Glutamatergic neuron (in vitro differentiated cells): ENCODE measurements at places on chromosomes 2 and 18.
A peak's percentile ranks its signal among the peaks of the same experiment; 100 is the strongest.

GRCh38 chr2:77397763-77398162 is 124.4 kb downstream of the LRRTM4 start:
- DNase-seq, result no peak

DNA sequence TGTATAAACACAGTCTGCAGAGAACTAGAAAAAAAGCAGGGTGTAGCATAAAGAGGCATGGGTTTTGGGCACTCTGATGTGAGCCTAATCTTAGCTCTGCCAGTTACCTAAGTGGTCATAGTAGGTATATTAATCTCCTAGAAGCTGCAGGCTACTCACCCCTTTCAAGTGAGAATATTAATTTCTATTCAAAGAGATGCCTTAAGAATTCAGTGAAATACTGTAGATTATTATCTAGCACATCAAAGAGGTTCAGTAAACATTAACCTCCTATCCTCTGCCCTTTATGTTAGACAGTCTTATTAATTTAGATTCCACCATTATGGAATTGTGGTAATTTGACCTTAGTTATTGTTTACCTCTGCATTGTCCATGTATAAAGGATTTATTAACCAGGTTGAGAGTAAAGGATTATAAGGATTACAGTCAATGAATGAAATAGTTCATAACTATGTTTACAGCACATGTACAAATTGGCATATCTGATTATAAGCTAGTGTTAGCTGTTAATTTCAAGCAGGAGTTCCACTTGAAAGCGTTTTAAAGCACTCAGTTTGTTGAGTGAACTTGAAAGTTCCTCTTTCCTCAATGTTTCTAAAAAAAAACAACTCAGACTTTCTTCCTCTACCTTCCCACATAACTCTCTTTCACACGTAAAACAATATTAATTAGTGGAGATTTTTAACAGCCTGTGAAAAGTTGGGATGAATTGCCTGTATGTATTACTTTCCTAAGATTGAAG is 150.6 kb upstream of the EPC2 start:
- no peak for DNase-seq

DNA sequence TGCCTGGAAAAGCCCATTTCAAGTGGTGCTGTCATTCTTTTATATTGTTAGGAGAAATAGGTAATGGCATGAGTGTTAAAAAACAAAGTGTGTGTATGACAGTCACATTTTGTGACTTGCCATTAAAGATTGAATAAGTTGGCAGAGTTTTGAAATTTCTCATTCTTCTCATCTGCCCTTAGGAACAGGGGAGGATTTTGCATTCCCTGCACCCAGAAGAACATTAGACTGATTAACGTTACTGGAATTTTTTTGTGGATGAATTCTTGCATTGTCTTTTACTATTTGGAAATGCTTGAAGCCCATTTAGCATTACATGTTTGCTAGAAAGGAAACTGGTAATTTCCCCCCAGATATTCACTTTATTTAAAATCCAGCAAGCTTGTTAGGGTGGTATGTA is 162.2 kb downstream of the BABAM2 start:
- no peak for DNase-seq

DNA sequence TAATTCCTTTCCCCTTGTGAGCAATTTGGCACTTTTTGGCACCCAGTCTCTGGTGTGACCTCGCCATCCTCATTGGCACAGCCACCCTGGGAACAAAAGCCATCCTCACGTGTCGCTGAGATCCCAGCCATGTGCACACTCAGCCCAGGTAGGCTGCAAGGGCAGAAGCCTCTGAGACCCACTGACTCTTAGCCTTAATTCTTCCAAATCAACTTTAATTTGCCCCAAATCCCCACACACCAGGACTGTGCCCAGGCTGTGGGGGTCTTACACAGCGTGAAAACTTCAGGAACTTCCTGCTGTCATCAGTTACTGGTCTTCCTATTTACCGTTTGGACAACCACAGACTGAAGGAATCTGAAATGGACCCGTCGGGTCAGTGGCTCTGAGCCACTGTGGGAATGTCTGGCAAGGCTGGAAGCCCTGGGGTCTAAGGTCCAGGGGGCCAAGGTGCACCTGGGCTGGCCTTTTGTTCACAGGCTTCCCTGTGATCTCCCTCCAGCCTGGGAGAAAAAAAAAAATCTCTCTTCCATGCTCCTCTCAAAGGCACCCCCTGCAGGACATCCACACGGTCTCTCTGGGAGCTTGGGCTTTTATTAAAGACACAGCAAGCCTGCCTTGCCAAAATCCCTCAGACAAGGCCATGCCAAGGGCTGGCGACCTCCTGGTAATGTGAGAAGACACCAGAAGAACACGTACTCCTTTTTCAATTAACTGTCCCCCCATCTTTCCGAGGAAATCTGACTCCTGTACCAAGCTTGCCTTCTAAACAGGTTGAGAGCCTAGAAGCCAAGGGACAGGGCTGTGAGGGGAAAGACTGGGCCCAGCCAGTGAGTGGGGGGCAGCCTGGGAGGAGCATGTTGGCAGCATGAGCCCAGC is 42.1 kb upstream of the LAPTM4A start:
- DNase-seq, result peak; percentile 57

DNA sequence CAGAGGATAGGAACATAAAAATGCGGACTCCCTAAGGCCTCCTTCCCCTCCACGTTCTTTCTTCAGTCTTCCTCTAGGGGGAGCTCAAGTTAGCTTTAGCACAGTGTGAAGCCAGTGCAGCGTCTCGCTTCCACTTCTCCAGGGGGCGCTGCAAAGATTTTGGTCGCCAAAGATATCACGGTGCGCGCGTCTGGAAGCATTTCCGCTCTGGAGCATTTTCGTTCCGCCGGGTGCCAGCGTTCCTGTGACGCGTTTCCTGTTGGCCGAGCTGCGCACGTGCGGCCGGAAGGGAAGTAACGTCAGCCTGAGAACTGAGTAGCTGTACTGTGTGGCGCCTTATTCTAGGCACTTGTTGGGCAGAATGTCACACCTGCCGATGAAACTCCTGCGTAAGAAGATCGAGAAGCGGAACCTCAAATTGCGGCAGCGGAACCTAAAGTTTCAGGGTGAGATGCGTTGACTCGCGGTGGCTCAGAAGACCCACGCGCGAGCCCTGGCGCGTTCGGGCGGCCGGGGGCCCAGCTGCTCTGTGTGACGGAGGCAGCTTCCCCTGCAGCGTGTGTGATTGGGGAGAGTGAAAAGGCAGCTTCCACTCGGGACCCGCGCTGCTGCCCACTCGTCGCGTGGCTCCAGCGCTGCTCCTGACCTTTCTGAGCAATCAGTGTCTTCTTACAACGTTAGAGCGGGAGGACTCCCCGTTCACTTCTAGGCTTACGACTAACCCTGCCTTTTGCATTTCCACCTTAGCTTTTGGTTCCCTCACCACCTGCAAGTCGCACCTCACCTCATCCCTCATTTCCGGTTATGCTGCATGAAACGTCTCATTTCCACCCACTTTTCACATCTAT is at the start of gene DDX18:
Gene DDX18 (plus strand): TSS at position 275 of the 848 bp plus-strand sequence. CDS start 87 bp downstream, at position 362.
- DNase-seq, result peak; percentile 96

DNA sequence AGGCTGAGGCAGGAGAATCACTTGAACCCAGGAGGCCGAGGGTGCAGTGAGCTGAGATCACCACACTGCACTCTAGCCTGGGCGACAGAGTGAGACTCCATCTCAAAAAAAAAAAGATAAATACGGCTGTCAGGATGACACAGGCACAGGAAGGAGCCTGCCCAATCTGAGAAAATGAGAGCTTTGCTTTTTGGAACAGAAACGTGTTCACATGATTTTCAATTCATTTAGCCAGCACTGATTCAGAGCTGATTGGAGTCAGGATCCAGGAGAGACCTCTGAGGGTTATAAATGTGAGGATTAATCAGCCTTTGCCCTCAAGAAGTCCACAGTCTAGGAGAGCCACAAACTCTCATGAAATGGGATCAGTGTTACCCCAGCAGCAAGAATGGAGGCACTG is 6.9 kb upstream of the SMAD7 start:
- no peak for DNase-seq

- no peak for DNase-seq
Observed at GRCh38 chr2:151733771-151734672, at the start of gene NEB. Gene NEB, minus strand, starts transcription at chr2:151734476. Its CDS starts 1,320 bp downstream, at chr2:151733156.

DNA sequence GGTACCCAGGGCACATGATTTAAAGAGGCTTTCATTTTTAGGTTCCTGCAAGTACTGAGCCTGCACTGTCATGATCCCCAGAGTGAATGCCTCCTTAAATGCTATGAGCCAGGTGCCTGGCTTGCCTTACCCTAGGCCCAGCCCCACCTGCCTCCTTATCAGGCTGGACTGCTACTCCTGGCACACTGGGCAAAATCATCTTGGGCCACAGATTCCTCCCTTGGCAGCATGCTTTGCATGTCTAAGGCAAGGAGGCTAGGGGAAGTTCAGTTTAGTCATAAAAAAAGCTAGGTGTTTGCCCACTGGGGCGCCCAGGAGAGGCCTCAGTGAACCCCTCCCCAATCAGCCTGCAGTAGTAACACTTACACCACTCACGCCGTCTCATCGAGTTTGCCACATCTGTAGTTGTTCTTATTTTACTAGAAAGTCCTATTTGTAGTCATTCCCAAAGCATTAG is 45.1 kb downstream of the LBH start:
- no peak for DNase-seq

GRCh38 chr2:65070172-65070830 is 14.1 kb downstream of the CEP68 start:
- no peak for DNase-seq

DNA sequence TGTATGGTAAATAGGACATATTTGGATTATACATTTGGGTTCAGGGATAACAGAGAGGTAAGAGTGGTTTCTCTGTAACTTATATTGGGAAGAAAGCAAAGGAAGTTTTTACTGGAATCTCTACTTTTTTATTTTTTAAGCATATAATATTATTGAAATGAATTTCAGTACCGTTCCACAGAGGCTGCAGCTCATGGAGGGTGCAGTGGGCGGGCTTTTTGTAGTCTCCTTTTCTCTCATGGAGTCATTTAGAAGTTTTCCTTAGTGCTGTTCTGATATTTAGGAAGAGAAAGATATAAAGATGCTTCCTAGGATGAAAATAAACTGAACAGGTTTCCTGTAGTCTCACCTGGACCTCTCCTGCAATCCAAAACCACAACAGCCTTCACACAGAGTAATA is 1153.3 kb upstream of the TMEFF2 start:
- DNase-seq, result no peak

DNA sequence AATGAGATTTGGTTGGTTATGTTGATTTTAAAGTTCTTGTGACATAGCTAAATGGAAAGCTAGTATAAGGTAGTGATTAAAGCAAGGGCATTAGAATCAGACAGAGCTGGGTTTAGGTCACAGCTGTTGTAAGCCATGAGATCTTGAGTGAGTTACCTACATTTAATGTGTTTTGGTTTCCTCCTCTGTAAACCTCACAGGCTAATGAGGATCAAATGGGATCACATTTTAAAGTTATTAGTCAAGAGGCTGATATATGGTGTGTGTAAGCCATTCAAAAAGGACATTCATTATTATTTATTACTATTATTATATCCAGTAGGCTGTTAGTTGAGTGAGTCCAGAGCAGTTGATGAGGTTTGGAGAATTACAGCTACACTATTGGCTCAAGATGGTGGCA is 416.2 kb downstream of the IRS1 start:
- DNase-seq, result no peak

DNA sequence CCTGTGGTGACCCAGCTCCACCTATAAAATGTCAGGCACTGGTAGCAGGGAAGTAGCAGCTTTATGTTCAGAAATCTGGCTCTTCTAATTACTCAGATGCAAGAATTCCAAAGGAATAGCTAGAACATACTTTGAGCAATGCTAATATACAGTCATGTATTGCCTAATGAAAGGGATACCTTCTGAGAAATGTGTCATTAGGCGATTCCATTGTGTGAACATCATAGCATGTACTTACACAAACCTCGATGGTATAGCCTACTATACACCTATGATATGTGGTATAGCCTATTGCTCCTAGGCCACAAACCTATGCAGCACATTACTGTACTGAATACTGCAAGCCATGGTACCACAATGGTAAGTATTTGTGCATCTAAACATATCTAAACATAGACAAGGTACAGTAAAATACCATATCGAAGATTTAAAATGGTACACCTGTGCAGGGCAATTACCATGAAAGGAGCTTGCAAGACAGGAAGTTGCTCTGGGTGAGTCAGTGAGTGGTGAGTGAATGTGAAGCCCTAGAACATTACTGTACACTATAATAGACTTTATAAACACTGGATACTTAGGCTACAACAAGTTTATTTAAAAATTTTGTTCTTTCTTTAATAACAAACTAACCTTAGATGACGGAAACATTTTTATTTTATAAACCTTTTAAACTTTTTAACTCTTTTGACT is 50.3 kb upstream of the ETAA1 start:
- no peak for DNase-seq

DNA sequence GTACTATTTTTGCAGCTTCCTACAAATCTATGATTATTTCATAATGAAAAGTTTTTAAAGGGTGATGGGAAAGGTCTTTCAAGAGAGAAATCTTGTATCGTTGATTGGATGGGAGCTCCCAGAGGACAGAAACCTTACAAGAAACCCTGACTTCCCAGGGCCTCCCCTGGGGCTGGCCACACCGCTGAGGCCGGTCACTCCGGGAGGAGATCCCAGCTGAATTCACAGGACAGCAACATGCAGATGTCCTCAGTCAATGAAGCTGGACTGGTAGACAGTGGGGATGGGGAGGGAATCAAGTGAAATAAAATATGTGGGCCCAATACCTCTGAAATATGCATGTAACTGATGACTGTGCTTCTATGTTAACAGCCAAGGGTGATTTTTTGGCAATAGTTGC is 135.6 kb downstream of the TFCP2L1 start:
- DNase-seq, result no peak

GRCh38 chr2:62724886-62725711 is 19.6 kb downstream of the EHBP1 start:
- peak; percentile 33 for DNase-seq

DNA sequence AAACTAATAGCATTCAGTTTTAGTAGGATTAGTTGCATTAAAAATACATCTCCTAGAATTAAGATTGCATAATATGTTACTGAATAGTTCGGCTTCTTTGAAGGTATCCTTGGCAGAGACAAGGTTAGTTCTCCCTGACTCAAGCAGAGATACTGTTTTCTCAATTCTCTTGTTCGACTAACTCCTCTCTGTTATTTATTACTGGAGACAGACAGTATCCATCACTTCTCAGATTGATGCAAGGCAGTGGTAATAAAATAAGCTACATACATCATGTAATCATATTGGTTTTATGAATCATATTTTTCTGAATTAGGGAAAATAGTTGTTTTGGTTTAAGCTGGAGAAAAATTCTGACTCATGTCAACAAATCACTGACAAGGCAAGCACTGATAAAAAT is 134.8 kb downstream of the SLC8A1 start:
- no peak for DNase-seq

DNA sequence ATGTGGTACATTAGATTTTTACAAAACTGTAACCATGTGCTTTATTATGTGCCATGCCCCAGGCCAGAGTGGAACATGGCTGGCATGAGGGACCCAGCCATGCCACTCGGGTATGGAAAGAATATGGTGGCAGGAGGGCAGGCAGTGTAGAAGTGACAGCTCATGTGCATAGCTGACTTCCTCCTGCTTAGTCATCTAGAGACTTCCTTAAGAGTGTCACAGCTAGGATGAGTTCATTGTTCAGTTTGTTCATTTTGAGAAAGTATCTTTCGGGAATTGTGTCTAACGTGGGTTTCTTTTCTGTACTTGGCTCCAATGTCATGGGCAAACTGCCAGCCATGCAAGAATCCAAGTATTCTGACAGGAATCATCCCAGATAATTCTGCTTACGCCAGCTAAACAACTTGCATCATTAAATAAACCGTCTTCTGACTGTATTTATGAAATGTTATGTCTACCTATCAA is 94.3 kb upstream of the ITGB6 start:
- DNase-seq, result no peak

- DNase-seq, result no peak
Observed at GRCh38 chr2:240932724-240933047, 26.6 kb downstream of the CROCC2 start.

GRCh38 chr2:85276571-85277118 is 51.1 kb downstream of the TGOLN2 start:
- no peak for DNase-seq

- DNase-seq, result no peak
Observed at GRCh38 chr18:24128700-24129099, 10.2 kb upstream of the CABYR start.
